ENCODE measurements at places on chromosomes 7 and 10.
A peak's percentile ranks its signal among the peaks of the same experiment; 100 is the strongest.

GRCh38 chr7:127589896-127590295 lies 1.7 kb downstream of the ARF5 start:
- no peak for DNase-seq

GRCh38 chr10:125781374-125781773 lies 5.8 kb upstream of the MMP21 start:
- DNase-seq = no peak

- no peak for DNase-seq
Measured at GRCh38 chr7:156898938-156899337, 6.0 kb upstream of the LMBR1 start.

DNA sequence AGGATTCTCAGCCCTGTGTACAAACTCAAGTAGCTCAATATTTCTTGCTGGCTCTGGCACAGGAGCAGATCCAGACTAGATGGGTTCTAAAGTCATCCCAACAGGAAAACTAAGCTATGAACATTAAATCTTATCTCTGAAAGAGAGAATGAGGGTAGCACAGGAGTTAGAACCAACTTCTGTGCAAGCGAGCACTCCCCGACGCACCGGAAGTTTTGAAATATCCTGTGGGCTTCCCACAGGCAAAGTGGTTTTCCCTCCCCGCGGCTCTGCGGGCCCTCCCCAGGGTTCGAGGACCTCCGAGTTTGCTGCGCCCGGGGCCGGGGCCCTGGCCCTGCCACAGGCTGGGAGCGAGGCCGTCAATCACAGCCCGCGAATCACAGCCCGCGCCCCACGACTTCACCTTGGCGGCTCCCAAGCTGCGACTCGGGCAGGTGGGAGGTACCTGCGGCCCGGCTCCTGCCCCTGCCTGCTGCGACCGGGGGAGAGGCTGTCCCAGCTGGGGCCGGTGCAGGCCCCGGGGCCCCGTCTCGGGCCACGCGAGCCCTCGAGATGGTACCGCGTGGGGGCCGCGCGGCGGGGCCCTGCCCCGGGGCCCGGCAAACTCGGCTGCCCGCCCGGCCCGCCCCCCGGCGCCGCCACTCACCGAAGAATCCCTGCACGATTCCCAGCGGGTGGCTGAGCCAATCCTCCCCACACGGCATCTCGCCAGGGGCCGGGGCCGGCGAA lies 598 bp downstream of the MCMBP start:
- no peak for DNase-seq

- no peak for DNase-seq
Measured at GRCh38 chr7:137961200-137962177, 40.4 kb downstream of the CREB3L2 start.

DNA sequence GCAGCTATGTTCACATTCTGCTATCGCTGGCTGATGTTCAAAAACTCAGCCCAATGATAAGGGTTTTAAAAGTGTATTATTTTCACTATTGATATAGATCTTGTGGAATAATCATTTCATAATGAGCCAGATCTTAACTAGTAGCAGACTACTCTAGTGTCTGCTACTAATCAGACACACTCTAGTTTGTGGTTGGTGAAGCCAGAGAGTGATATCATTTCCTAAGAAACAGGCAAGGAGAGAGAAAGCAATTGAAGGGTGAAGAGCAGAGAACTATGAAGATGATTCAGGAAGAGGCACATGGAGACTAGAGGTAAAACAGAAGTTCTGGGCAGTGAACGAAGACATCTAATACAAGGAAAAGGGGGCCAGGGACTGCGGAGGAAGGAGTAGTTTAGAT lies 58.2 kb upstream of the BET1 start:
- DNase-seq = no peak

DNA sequence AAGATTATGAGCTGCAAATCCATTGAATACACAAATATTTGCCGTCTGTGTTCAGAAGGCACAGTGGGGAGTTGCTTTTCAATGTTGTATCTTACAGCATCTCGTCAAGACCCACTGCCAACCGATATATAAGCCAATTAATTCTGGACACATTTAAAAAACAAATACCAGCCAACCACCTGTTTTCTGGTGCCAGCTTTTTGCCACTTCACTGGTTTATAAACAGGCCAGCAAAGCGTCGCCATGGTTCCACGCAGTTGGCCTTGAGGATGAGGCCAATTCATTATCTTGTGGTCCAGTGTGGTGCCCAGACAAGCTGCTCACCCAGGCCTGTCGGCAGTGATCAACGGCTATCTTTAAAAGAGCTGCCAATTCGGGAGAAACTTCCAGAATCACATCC lies 321.0 kb downstream of the TCERG1L start:
- DNase-seq = no peak

GRCh38 chr10:84523526-84523925 lies 195.1 kb downstream of the CCSER2 start:
- DNase-seq = no peak

DNA sequence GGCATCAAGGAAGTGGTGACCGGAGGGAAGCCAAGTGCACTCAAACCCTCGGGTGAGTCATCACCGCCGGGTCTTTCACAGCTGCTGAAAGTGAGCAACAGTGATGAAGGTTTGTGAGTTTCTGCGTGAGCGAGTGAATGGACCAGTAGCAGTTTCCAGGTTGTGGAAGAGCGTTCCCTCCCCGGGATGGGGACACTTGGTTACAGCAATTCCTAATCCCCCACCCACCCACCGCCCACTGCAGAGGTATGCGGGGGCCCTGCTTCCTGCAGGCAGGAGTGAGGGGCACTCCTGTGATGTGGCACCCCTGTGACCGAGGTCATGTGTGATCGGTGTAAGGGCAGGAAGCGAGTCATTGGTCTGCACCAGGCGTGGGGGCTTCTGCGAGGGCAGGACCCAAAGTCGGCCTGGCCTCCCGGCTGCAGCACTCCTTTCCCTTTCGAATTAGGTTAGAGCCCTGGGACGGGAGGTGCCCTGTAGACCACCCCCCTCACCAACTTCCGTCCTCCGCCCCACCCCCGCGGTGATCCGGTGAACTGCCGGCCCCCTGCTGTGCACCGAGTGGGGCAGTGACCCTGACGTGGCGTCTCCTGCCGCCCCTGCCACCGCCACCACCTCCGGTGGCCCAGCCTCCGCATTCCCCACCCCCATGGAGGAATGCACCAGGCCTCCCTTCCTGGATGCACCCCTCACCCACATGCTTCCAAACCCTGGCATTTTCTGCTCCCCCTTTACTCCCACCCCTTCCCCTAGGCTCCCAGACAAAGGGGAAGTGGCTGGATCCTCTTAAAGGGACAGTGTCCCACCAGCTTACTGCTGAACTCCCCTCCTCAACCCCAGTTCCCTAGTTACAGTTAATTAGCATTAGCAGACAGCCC lies 10.9 kb downstream of the LIMK1 start:
- DNase-seq = peak; percentile 80

DNA sequence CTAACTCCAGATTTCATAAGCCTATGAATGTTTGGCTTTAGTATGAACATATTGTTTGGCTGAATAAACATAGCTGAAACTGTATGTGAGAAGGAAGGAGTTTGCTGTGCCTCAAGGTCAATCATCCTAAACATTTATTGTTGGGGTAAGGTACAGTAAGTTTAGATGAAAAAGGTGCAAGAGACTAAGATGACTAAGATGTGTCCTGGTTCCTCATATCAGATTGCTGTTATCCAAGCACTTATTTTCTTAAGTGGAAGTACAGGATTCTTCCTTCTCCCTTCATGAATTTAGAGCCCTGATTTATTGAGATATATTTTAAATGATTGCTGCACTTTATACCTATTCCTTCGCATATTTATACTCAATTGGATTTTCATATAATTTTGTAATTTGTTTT lies 12.2 kb downstream of the MDFIC start:
- DNase-seq = no peak

DNA sequence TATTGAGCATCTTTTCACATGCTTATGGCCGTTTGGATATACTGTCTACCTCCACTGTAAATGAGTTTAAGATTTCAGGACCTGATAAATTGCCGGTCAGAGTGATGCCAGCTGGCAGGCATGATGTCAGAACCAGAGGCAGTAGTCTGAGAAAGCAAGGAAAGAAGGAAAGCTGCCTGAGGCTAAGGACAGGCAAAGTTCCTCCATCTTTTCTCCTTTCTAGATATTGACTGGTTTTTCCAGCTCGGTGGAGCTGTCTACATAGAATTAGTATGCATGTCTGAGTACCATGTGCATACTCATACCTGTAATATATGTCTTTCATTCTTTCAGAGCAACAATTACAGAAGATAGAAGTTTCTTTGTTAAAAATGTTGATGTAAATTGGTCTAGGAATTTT lies 52.3 kb downstream of the CDCA7L start:
- no peak for DNase-seq

- DNase-seq = no peak
Measured at GRCh38 chr7:140479739-140480084, 407 bp upstream of the MKRN1 start.

GRCh38 chr10:8499312-8499711 lies 444.8 kb downstream of the GATA3 start:
- no peak for DNase-seq

DNA sequence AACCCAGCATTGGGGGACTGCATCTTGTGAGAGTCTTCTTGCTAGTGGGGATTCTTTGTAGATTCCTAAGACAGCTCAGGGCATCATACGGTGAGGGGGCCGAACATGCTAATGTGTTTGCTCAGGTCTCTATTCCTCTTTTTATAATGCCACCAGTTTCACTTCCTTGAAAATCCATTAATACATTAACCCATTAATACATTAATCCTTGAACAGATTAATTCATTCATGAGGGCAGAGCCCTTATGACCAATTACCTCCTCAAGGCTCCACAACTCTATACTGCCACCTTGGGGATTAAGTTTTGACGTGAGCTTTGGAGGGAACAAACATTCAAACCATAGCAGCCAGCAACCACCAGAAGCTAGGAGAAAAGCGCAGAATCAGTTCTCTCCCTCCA lies 67.2 kb upstream of the POT1 start:
- no peak for DNase-seq

DNA sequence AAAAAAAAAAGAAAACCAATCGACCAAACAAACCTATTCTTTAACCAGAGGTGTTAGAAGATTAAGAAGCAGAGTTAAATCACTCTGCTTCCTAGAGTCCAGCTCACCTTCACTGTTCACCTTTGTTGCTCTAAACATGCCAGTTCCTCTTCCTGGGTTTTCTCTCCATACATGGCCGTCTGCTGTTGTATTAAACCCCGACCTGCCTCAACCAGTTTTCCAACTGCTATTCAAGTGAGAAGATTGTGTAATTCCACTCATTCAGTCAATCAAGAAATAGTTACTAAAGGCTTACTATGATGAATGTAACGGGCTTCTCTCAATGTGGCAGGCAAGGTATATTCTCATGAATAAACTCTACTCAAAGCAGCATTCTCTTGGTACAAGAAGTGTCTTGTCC lies 8.8 kb downstream of the AASS start:
- no peak for DNase-seq

- DNase-seq = no peak
Measured at GRCh38 chr7:134419875-134420274, 39.0 kb downstream of the AKR1B1 start.

- no peak for DNase-seq
Measured at GRCh38 chr7:11713352-11713751, 118.6 kb downstream of the THSD7A start.

- no peak for DNase-seq
Measured at GRCh38 chr7:50679218-50680007, 103.3 kb downstream of the GRB10 start.

DNA sequence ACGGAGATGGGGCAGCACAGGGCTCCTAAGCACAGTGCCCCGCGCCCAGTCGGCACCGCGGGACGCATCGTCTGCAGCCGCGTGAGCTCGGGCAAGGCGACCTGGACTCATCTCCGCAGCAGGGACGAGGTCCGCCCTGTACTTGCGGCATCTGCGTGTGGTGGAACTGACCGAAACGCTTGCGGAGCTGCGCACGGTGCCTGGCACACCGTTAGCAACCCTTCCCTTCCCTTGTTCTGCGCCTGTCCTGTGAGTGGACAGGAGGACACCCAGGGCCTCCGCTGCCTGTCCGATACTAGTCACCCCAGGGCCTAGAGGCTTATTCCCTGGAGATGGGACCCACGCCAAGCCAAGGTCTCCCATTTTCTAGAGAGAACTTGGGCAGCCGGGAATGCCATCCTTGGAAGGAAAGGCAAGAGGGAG lies 98.5 kb downstream of the WDR11 start:
- no peak for DNase-seq

- no peak for DNase-seq
Measured at GRCh38 chr10:103103989-103104388, 89.1 kb downstream of the NT5C2 start.

GRCh38 chr10:102452672-102453340 lies 1.5 kb upstream of the C10orf95 start:
- no peak for DNase-seq

DNA sequence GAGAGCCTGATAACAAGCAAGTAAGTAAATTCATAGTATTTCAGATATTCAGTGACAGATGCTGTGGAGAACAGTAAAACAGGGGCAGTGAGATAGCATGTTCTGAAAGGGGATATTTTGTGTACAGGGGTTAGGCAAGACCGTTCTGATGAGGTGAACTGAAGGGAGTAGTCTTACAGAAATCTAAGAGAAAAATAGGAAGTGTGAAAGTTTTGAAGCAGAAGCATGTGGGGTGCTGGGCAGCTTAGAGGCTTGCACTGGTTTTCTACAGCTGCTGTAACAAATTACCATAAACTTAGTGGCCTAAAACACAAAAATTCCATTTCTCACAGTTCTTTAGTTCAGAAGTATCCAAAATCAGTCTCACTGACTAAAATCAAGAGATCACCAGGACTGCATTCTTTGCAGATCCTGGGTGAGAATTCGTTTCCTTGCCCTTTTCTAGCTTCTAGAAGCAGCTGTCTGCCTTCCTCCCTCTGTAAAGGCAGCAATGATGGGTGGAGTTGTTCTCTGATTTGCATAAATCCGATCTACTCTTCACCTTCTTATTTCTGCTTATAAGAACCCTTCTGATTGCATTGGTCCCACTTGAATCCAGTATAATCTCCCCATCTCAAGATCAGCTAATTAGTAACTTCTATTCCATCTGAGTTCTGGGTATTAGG lies 7.5 kb upstream of the KLF14 start:
- no peak for DNase-seq

Measured in AG04449 (cell line).